Activated T-helper 17 cell treated with anti-CD3 and anti-CD28 coated beads, Interleukin-2, amount 50 U/mL, for 72 hours (primary cell): ENCODE measurements at places on chromosomes 13 and 19.

DNA sequence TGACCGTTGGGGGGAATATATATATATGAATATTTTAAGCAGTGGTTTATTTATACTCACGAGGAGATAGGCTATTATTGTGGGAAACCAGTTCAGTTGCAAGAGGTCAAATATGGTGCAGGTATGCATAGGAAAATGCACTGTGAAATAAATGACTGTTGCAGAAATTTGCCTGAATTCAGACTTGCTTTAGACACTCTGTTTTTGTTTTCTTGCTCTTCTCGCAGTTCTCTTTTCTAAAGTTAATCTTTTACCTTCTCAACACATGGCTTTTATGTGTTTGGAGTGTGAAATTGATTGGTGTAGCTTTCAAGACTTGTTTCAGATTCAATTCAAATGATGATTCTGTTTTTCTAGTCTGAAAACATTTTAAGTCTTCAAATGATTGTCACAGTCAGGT, 109.7 kb downstream of the LRCH1 start:
- no peak for ATAC-seq

DNA sequence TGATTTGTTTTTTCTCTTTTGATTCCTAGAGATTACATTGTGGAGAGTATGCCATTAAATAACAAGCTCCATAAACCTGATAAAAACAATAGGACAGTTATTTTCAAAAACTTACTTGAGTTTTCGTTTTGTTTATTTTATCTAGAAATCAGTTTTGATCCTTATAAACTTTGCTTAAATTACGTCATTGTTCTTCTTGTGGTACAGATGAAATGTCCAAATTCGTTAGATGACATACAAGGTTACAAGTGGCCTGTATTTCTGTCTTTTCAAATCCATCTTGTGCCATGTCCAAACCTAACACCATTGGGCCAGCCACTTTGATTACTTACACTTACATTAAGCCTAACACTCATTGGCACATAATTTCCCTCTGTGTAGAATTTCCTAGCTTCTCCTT, 372.0 kb downstream of the PCDH9 start:
- no peak for ATAC-seq

DNA sequence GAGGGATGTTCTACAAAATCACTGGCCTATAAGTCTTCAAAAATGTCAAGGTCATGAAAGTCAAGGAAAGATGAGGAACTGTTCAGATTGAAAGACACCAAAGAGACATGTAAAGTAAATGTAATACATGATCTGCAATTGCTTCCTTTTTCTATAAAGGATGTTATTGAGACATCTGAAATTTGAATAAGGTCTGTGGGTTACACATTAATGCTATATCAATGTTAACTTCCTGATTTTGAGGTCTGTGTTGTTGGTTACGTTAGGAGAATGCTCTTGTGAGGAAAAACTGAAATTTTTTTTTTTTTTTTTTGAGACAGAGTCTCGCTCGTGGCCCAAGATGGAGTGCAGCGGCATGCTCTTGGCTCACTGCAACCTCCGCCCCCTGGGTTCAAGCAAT, 197.4 kb downstream of the RGCC start:
- ATAC-seq: no peak

DNA sequence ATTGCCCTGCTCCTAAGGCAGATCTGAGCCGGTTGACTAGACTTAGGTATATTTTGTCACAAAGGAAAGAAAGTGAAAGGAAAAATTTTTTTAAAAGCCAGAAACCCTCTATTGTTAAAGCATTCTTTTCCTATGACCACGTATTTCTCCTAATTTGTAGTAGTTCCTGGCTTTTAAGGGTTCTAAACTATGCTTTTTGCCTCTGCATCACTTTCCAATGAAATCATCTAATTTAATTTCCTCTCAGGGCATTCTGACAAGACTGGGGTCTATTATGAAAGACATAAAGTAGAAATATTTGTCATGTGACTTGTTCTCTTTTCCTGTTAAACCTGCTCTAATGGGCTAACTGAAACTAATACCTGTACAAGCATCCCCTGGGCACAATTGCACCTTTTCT, 233.0 kb upstream of the PRR20A start:
- no peak for ATAC-seq

- no peak for ATAC-seq
These were observed 7.4 kb upstream of the ZSCAN5A start for GRCh38 chr19:56321989-56322440.

DNA sequence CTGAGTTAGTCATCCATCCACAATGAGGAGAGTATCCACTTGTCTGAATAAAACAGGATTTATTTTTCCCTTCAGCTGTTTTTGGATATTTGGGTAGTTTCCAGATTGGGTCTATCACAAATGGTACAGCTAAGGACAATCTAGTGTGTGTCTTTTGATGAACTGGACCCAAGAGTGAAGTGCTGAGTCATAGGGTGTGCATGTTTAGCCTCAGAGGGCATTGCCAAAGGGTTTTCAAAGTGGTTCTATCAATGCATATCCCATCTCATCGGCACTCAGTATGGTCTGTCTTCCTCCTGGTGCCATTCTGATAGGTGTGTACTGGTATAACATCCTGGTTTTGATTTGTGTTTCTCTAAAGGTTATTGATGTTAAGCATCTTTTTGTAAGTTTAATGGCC, 62.3 kb downstream of the GSX1 start:
- no peak for ATAC-seq

GRCh38 chr19:21850656-21851255, 14.8 kb upstream of the ZNF43 start:
- ATAC-seq: no peak

GRCh38 chr13:19658831-19659230, 25.4 kb downstream of the MPHOSPH8 start:
- ATAC-seq: no peak

- peak; percentile 63 for ATAC-seq
These were observed 11.6 kb upstream of the UQCR11 start for GRCh38 chr19:1616875-1617274.

DNA sequence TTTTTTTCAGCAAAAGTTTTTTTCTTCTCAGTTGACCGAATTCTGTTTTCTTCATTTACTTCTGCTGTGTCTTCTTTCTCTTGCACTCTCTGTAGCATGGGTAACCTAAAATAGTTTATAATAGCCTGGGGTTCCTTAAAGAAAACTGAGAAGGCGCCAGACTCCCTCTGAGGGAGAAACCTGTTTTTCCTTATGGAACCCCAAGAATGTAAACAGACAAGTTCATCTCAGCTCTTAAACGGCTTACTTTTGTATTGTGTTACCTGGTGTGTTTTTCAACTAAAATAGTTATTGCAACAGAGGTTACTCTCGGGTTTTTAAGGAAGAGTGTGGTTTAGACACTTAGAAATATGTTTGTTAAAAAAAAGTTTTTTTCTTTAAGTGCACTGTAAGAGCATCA, 23.8 kb upstream of the TM9SF2 start:
- ATAC-seq: no peak

- no peak for ATAC-seq
These were observed 28.2 kb downstream of the TNFRSF19 start for GRCh38 chr13:23598369-23598768.

GRCh38 chr13:70107125-70107497, 515 bp upstream of the ATXN8OS start:
- no peak for ATAC-seq

DNA sequence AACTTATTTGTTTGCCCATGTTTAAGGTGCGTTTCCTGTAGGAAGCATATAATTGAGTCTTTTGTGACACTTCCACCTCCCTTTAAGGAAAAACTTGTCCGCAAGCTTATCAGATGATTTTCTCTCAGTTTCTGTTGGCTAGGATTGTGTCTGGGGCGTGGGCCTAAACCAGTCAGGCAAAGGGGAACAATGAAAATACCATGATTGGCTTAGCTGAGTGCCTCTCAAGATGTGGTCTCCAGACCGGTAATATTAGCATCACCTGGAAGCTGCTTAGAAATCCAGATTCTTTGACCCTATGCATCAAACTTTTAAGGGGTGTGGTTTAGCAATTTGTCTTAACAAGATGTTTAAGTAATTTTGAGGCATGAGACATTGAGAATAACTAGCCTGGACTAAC, 20.0 kb downstream of the SLAIN1 start:
- no peak for ATAC-seq

DNA sequence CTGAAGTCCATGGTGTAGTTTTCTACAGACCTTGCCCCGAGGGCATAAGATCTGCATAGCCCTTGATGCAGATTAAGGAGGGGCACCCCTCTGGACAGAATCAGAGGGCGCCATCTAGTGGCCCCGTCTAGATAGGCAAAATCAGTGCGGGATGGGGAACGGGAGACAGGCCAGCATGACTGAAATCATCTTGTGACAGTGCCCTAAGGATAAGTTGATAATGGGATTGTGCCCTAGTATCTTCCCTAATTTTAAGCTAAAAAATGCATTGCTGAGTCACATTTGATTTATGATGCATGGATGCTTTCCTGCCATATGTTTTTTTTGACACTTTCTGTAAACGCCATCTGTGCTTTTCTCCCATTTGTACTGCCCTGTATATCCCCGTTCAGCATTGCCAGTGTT, 19.0 kb upstream of the GPI start:
- ATAC-seq: peak; percentile 35

- no peak for ATAC-seq
These were observed 17.1 kb downstream of the DPF1 start for GRCh38 chr19:38206928-38207327.

DNA sequence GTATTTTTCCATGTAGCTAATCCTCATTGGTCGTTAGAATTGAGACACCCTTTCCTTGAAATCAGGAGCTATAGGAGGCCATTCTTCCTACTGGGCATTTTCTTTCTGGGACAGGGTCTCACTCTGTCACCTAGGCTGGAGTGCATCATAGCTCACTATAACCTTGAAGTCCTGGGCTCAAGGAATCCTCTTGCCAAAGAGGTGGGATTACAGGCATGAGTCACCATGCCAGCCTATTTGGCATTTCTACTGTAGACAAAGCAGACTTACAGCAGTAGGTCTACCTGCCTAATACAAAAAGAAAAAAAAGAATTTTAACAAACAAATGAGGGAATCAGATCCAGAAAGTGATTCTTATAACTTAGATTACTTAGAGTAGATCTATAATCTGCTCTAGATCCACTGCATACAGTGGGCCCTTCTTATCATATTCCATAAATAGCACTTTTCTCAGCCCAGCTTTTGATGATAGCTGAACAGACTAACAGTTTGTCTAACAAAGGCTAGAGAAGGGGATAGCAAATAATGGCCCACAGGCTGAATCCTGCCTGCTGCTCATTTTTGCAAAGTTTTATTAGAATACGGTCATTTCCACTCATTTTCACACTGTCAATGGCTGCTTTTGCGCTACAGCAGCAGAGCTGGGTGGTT, 36.7 kb upstream of the USPL1 start:
- no peak for ATAC-seq

DNA sequence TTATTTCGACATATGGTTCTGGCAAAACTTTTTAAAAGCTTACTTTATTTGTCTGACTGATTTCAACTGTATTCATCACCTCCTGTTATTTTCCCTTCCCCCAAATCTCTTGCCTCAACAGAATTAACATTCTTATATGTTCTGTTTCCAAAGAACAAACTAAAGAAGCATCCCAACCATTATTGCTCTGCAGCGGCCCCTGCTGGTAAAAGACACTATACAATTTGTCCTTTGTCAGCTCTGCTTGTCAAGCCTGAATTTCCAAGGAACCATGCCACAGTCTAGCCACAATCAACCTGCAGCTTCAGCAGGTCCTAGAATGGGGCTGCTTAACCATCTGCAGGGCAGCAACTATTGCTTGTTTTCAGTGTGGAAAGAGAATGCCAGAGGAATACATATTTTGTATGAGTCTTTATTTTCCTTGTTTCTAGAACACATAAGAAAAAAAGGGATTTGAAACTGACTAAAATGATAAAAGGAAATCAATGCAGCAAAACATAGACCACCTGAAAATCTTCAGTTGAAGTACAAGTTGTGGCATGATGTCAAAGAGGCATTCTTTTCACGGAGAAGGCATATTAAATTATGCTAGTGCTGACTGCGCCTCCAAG, 845.3 kb downstream of the DIAPH3 start:
- no peak for ATAC-seq

- ATAC-seq: no peak
These were observed 272.0 kb downstream of the LMO7 start for GRCh38 chr13:75908141-75908540.

DNA sequence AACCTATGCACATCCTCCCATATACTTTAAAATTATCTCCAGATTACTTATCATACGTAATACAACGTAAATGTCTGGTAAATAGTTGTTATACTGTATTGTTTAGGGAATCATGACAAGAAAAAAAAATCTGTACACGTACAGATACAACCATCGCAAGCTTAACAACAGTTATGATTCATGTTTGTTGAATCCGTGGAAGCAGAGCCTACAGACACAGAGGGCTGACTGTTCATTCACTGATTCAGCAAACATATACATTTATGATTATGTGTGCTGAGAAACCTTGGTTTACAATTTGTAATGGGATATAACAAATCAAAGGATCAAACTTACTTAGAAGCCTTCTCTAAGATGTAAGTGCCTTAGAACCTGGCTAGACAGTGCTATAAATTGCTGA, 1.5 kb downstream of the ZNF260 start:
- ATAC-seq: no peak

DNA sequence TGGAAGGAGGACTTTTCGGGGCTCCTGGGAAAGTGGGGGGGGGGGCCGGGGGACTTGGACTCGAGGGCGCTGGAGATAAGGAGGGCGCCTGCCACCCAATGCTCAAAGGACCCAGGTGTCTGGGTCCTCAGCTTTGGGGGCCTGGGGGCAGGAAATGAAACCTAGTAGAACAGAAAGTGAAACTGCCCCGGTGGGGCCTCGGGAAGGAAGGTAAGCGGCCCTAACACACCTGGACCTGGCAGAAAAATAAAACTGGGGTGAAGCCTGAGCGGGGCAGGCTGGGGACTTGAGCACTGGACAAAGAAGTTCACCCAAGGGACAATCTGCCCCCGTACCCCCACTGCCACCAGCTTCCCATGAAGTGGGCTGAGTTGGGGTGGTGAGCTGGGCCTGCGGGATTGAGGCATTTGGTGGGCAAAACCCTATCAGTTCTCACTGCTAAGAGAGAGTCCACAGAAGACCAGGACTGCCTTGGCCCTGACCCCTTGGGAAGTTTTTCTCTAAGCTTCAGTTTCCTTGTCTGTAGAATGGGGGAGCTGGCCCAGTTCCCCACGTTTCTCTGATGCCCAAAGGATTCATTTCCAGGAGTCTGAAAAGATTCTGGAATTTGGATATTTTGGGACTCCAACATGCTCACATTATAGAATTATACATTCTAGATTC, 2.3 kb downstream of the PRKD2 start:
- peak; percentile 31 for ATAC-seq

- no peak for ATAC-seq
These were observed 235.2 kb downstream of the KCNRG start for GRCh38 chr13:50250401-50250800.
